ENCODE measurements at places on chromosomes 16 and 17. TPM values are rescaled to one million over a fixed set of nuclear protein-coding genes. Genes with fewer than 3 reads are reported as not detected.

The ABCC1 gene
- total RNA-seq: 72.8 TPM

The PIEZO1 gene
- 157 TPM for total RNA-seq

GRCh38 chr17:74282587-74283370, 8.7 kb downstream of the DNAI2 start:
- DNase-seq: no peak

The AFMID gene
- total RNA-seq: 90.2 TPM

DNA sequence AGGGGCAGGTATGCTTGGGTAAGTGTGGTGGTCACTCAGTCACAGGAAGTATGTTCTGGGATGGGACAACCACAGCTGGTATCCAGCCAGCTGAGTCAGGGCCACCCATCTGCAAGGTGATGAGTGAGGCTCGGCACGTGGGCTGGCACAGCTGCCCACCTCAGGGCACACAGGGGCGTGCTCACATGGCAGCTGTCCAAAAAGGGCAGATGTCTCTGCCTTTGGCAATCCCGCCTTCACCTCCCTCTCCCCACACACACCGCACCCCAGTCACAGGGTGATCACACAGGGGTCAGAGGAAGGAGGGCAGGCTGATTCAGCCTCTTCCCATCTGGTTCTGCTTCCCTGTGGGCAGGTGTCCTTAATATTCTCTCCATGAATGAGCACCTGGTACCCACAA, 85.9 kb upstream of the TOB1 start:
- DNase-seq: no peak

DNA sequence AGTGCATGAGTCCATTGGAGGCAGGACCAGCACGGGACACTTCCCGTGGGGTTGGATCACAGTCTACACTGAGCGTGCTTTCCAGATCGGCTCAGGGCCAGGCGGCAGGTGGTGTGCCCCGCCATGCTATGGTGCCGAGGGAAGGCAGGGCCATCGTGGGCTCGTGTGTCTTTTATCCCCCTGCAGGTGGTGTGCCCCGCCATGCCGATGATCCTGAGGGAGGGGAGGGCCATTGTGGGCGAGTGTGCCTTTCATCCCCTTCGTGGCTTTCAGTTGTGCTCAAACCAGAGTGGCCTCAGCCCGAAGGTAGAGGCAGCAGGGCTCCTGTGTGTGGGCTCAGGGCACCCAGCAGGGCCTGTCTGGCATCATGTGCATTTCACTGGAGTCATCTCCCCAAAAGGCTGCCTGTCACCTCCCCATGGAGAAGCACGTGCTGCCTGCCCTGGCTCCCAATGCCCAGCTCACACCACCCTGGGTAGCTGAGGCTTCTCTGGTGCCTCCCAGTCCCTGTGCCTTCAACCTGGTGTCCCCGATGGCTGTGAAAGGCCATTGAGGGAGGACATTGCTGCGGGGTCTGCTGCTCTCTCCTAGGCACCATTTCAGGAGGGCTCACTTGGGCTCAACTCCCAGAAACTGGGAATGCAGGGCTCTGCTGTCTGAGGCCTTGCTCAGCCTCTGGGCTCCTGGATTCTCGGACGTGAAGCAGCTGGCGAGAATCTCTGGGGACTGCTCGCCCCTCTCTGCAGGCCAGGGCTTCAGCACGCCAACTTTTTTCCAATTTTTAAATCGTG, 207.6 kb downstream of the NPIPB11 start:
- no peak for DNase-seq

DNA sequence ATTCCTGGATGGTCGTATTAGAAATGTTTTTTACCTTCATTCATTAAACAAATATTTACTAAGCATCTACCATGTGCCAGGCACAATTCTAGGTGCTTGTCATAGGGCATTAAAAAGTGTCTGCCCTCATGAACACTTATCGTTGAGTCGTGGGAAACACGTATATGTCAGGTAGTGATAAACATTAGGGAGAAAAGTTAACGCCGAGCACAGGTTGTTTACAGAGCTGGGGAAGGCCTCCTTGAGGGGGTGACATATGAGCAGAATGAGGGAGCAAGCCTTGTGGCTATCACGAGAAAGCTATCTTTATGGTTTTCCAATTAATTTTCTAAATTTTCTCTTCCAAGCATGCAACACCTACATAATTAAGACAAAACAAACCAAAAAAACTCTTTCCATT, 985 bp upstream of the ZNF213 start:
- DNase-seq: no peak

The ADORA2B gene
- not detected for total RNA-seq

GRCh38 chr17:59335685-59336084, 4.2 kb downstream of the YPEL2 start:
- DNase-seq: no peak

DNA sequence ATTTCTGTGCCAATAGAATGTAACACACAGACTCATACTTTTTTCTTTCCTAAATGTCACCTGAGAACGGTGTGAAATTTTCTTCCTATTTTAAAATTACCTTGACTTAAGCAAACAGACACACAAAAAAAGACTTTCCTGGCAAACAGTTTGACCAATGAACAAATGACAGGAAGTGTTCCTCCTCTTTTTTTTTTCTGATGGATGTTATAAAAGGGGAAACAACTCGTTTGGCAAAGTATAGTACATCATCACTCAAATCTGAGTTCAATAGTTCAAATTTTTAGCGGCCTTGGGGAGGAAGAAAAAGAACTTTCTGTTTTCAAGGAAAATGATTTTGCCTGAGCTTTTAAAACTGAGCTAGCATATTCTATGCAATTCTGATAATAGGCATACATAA, 19.8 kb downstream of the HS3ST3A1 start:
- no peak for DNase-seq

- DNase-seq: no peak
Measured at GRCh38 chr16:87712184-87712762, 53.5 kb downstream of the KLHDC4 start.

The SMIM5 gene
- total RNA-seq: not detected

All from OCI-LY7 (cell line).